ENCODE measurements at places on chromosomes 4 and X.

DNA sequence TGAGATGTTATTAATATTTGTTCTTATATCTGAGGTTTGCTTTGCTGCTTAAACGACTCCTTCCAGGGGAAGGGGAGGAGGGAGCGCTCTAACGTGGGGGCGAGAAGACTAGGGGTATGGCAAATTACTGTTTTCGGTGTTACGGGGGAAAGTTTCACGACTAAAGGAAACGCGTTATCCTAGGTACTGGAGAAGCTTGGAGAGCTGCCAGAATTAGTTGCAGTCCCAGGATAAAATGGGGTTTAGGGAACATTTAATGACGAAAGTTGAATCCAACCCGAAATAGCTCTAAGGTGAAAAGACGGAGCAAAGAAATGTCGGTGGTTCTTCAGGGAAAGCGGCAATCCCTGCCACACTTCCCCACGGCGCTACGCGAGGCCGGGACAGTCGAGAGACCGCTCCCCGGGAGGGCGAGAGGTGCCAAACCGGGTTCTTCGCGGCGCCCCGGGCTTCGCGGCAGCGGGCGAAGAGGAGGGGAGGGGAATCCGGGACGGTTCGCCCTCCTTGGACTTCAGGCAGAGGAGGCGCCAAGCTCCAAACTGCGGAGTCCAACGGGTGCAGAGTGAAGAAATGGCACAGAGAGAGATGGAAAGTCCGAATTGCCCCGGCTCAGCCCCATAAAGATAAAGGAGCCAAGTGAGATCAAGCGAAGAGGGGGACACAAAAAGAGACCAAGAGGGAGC is 724 bp downstream of the THOC2 start:
- peak; percentile 1 for DNase-seq

- DNase-seq = no peak
These were observed 25.5 kb downstream of the SCD5 start for GRCh38 chr4:82773057-82773456.

DNA sequence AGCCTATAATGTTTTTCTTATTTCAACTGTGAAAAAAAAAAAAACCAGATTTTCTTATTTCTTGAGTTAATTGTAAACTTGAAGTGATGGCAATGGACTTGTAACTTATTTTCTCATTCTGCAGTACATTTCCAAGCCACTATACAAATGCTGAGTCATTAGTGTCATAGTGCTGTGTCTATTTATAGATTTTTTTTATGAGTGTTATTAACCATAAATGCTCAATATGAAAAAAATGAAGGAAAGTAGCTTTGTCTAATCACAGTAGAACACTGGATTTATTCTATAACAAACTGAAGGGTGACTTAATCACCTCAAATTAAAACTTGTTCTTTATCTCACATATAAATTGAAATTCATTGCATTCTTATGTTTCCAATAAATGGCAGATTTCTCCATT is 718.6 kb downstream of the CCSER1 start:
- no peak for DNase-seq

GRCh38 chrX:35380808-35381700 is 417.1 kb upstream of the MAGEB16 start:
- DNase-seq = no peak

DNA sequence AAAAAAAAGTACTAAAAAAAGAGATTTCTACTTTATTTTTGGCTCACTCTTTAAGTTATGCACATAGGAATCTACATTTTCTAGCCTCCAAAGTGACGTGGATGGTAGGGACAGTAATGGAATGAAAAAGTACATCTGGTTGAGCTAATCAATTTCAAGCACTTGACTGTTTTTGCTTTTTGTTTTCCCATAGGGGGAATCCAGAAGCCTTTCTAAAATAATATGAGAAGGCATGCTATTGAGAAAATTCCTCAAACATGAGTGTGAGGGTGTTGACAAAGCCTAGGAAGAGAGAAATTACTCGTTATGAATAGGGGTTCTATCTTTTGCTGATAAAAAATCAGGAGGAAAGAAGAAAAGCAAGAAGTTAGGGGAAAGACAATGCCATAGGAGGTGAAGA is 242.5 kb upstream of the PUDP start:
- DNase-seq = no peak

DNA sequence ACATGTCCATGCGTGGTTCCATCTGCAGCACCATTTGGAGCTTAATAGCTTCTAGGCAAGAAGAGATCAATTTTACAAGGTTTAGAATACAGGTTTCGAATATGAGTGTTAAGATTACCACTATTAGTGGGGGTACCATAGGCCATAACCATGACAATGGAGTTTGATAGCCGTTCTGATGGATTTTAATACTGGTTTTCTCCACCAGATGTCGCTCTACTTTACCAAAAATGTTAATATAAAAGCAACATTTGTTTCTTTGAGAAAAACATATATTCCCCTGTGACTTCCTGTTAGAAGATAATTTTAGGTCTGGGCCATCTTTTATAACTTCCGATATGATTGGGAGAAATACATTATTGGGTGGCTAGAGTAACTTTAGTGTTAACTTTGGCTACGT is 499.7 kb upstream of the POU3F4 start:
- no peak for DNase-seq

DNA sequence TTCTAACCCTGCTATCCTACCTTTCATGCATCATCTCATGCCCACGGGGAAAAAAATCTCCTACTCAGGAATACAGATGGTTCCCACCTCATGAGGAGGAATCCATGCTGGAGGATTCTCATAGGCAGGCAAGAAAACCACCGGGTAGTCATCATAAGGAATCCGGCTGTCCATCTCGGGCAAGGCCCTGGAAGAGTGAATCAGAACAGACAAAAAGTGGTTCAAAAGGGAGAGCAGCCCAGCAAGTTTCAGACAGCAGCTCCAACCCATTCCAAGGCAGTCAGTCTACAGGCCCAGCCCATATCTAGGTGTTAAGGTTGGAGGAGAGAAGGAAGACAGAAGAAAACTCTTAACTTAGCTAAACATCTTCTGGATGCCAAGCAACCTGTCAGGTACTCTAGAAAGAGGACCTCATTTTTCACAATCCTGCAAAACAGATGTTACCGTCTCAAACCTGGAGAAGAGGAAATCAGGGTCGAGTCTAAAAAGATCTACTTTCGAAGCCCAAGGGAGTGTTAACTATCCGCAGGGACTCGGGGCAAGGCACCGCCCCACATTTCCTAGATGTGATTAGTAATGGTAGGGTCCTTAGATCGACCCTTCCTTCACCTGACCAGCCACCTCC is 447 bp downstream of the PDZD11 start:
- DNase-seq = no peak

- DNase-seq = no peak
These were observed 148.0 kb downstream of the GRID2 start for GRCh38 chr4:92451782-92452181.

- no peak for DNase-seq
These were observed 53.9 kb downstream of the DMP1 start for GRCh38 chr4:87704001-87704400.

DNA sequence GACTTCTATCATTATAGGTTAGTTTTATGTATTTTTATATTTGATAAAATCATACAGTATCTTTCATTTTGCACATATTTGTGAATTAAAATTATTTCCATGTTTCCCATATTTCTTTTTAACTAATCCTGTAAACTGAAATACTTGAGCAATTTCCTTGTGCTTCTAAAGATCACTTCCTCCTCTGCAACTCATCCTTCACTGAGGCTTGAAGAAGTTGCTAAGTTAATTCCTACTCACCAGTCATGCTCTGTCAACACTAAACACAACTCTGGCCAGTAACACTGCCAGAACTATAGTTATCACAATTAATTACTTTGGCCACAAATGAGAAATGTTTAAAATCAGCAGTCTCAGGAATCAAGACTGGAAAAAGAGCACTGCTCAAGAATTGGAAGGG is 6.7 kb downstream of the SPATA4 start:
- no peak for DNase-seq

DNA sequence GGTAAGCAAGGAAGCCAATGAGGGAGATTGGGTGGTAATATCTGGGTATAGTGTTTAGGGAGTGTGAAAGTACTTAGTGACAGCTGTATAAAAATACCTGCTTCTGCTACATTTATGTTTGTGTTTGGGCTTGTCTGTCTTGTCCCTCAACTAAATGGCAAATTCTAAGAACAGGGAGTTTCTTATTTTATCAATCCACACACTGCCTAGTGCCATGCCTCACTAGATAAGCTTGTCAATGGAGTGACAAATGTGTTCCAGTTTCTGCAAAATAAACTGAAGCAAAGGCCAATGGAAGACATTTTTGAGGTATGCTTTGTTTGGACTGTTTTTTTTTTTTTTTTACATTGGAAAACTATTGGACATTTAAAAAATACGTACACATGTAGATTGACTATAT is 418.0 kb downstream of the SH2D1A start:
- no peak for DNase-seq

DNA sequence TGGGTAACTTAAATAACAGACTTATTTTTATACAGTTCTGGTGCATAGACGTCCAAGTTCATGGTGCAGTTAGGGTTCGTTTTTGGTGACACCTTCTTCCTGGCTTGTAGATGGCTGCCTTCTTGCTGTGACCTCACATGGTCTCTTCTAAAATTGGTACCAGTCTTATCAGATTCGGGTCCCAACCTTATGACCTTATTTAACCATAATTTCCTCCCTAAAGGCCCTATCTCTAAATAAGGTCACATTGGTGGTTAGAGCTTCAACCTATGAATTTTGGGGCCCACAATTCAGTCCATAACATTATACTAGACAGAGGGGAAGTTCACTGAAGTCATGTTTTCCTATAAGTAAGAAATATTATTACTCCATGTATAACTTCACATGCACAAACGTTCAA is 128.0 kb downstream of the CFAP299 start:
- DNase-seq = no peak

- no peak for DNase-seq
These were observed 87.1 kb downstream of the AMELX start for GRCh38 chrX:11380187-11380844.

DNA sequence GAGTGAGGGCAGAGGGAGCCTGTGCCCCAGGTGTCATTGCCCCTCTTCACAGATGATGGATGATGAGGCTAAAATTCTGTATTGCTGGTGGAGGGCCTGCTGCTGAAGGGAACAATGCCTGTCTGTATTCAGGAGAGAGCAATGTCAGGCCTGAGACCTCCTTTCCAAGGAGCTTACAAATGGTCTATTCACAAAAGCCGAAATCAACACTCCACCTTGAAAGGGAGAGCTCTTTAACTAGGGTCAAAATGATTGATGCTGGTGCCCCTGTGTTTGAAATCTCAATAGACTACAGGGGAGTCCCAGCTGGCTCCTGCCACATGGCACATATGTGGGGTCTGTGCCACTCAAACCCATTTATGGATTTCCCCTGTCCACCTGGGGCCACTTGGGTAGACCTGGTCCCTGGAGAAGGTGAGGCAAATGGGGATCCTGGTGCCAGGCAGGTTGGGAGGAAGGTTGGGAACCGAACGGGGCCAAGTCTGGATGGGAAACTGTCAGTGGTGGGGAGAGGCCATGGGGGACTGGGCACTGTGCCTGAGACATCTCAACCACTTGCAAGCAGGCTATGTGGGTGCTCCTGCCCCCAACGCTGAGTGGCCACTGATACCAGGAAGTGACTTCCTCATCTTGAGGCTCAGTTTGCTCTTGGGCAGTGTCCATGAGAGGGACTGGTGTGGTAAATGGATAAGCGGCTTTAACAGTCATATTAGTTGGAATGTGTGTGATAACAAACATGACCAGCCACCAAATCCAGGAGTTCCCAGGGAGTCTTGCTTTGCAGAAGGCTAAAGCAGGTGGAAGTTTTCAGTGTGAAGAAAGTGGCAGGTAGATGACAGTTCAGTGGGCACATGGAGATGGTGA is 223.8 kb upstream of the PSAPL1 start:
- DNase-seq = no peak

- DNase-seq = no peak
These were observed 9.4 kb downstream of the TMEM271 start for GRCh38 chr4:566508-567295.

DNA sequence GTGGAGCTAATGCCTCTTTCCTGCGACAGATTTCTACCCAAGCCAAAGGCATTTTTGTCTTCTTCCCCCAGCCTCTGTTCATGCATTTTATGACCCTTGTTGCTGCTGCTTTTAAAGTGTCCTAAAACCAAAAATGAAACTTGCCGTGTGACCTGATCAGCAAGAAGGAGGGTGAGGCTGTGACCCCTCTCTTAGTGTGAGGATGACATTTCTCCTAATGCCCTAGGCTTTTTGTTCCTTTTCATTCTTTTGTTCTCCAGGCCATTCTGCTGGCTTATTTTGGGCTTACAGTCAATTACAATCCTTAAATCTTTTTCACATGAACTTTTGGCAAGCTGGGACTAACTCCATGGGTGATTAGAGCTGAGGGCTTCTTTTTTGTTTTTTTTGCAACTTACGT is 34.4 kb downstream of the PTTG2 start:
- no peak for DNase-seq

DNA sequence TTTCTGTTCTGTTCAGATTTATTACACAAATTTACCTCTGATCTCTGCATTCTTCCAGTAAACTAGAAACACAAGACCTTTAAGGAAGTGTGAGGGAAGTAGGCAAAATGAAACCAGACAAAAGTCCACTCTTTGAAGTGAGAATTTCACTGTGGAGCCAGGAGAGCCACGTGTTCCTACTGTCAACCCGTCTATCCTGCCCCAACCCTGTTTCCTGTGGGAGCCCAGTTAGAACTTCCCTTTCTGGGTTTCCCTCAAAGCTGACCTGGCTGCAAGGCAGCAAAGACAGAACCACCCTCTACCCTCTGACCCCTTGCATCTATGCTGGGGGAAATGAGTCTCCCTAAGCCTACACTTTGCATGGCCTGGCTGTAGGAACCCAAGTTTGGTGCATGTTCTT is 40.0 kb downstream of the TMEM144 start:
- no peak for DNase-seq

GRCh38 chrX:44459501-44459900 is 83.2 kb downstream of the FUNDC1 start:
- no peak for DNase-seq

- DNase-seq = no peak
These were observed 116.2 kb downstream of the PDHA2 start for GRCh38 chr4:95956094-95956493.

DNA sequence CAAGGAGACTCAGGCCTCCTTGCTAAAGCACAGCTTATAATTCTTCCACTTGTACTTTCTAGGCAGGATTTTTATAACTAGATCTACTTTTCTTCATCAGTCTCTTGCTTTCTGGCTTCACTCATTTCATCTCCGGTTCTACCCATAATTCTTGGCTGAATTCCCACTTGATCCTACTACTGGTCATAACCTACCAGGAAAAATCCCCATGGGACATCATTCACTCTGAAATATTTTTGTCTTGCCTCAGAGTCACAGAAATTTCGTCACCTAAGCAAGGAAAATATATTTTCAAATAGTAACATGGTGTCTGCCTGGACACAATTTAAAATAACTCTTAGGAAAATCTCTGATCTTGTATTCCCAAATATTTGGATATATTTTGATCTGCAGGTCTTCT is 122.3 kb downstream of the TEX13A start:
- DNase-seq = no peak

All from activated gamma-delta T cell (primary cell).